ENCODE measurements at places on chromosomes 6 and 20.

DNA sequence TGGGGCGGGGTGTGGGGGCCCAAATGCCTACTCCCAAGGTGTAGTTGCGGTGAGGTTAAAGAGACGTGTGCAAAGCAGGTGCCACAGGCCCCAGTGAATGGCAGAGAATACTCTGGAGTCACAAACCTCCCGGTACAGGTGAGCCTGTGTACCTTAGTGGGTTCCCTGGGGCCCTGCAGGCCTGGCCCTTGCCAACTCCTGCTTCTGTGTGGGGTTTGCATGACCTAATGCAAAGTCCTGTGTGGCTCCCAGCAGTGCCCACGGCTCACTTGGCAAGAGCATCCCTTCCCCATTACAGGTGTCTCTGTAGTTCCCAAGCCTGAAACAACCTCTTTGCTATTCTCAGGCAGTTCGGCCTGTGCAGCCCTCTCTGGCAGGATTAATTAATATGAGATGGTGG lies 17.5 kb downstream of the SPDEF start:
- no peak for DNase-seq

GRCh38 chr20:56826705-56827665 lies 197.9 kb downstream of the TFAP2C start:
- DNase-seq = no peak

GRCh38 chr6:161417717-161418462 lies 144.0 kb upstream of the AGPAT4 start:
- DNase-seq = no peak

DNA sequence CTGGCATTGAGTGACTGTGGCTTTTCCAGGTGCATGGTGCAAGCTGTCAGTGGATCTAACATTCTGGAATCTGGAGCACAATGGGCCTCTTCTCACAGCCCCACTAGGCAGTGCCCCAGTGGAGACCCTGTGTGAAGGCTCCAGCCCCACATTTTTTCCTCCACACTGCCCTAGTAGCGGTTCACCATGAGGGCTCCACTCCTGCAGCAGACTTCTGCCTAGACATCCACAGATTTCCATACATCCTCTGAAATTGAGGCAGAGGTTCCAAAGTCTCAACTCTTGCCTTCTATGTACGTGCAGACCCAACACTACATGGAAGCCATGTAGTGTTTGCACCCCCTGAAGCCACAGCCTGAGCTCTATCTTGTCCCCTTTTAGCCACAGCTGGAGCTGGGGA lies 118.0 kb upstream of the BMP5 start:
- DNase-seq = no peak

GRCh38 chr6:146304181-146304580 lies 239.5 kb upstream of the RAB32 start:
- no peak for DNase-seq

- DNase-seq = no peak
Measured at GRCh38 chr6:168152980-168153379, 74.0 kb upstream of the FRMD1 start.

DNA sequence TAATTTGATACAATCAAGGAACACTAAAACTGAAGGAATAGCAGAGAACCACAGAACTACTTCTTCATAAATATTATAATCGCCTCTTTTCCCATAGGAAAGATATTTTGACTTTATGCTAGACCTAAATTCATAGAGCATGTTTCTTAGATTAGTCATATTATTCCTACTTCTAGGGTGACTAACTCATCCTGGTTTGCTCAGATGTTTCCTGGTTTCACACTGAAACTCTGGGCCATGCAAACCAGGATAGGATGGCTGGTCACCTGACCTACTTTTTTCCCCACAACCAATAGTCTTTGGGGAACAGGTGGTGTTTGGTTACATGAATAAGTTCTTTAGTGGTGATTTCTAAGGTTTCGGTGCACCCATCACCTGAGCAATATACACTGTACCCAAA lies 42.8 kb downstream of the MMS22L start:
- DNase-seq = no peak

DNA sequence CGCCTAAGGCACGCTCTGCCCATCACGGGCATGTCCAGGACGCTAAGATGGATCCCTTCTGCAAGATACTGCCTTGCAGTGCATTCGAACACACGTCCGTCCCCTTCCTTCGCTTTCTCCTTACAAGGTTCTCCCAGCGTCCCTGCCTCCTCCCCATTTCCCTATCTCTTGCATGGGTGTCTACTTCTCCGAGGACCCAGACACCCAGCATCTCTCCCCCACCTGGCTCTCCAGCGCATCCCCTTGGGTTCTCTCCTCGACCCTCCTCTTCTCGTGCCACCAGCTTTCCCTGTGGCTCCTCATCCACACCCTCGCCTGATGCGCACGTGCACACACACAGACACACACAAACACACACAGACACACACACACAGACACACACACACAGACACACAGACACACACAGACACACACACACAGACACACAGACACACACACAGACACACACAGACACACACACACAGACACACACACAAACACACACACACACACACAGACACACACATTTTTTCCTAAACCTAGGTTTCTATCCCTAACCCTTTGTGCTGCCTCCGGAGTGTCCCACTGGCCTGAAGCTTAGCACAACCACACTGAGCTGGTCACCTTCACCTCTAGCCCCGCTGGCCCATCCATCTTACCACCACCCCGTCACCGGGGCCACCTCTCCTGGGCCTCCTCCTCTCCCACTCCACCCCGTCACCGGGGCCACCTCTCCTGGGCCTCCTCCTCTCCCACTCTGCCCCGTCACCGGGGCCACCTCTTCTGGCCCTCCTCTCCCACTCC lies 31.9 kb downstream of the ANKRD60 start:
- no peak for DNase-seq

DNA sequence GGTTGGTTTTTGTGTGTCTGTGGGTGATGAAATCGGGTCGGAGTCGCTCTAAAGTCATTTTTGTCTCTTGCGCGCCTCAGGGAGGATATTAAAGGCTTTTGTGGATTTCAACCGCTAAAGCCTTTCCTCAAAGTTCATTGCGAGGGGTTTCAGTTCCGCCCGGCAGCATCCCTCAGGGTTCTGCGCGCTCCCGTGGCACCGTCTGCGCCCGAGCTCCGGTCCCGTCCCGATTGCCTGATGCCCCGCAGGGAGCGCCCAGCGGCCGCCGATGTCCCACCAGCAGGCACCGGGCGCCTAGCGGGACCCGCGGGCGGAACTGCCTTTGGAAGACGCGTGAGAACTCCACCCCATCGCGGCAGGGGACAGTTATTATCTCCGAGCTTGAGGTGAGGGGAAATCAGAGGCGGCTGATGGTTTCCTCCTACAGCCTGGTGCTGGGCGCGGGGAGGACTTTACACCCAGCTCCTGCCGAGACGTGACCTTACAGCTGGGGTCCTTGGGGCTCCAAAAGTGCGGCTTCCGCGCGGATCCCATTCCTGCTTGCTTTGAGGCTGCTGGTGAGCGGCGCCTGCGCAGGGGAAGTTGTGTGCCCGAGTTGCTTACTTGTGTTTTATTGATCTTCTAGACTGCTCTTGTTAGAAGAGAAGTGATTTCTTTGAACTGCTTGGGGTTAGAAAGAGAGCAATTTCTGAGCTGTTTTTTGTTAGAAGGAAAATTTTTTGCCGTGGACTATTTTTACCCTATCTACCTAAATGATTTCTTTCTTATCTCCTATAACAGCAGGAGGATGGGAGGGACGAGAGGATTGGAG lies 27.1 kb downstream of the ULBP1 start:
- DNase-seq = no peak

DNA sequence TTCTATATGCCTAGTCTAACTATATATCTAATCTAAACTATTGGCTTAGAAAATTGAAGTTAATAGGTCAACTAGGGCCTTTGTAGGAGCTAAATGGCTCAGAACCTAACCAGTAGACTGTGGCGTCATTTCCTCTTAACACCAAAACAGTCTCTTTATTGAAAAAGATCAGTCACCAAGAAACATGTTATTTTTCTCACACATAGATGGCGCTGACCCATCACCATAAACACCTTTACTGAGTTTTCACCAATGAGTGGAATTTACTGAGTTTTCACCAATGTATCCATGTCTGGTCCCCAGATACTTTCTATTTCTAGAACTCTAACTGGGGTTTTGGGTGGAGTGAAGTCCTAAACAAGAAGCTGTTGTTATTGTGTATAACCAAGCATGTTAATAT lies 636.0 kb downstream of the BCKDHB start:
- no peak for DNase-seq

GRCh38 chr6:136226674-136227377 lies 23.3 kb downstream of the MTFR2 start:
- DNase-seq = no peak

GRCh38 chr6:16625291-16626265 lies 135.7 kb downstream of the ATXN1 start:
- DNase-seq = no peak

DNA sequence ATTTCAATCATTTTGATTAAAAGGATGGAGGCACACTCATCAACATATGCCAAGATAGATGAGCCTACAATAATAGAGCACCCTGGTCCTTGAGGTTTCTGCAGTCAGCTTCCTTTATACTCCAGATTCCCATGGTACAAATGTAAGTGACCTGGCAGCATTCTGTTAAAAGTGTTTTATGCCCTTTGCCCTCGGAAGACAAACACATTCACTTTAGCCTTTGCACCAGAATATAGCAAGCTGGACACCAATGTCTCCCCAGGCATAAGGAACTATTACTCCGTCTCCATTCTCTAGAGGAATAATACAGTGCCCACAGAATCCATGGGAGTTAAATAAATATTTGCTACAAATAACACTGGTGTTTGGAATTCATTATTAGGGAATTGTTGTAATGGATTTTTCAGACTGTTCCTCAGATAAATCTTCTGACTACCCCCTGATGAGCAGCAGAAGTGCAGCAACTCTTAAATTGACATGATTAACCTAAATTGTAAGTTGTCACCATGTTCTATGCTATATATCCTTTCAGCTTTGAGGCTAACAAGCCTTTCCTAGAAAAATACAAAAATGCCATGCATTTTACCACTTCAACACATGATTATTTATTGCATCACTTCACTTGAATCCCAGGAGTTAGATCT lies 340.2 kb downstream of the TBC1D32 start:
- DNase-seq = no peak

- DNase-seq = no peak
Measured at GRCh38 chr6:45442716-45443115, 65.0 kb upstream of the SUPT3H start.

DNA sequence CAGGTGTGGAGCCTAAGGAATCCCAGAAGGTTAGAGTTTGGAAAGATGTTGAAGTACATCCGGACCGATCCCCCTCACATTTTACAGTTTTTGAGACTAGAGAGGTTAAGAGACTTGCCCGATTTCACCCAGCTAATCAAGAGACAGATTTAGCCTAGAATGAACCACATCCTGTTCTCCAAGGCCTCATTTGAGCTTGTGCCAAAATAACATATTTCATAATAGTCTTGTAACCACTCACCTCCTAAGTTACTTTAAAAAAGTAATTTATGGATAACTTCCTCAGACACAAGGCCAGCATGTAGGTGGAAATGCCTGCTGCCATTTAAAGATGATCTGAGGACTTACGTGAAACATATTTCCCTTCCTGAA lies 39.8 kb upstream of the ARHGAP18 start:
- DNase-seq = no peak

DNA sequence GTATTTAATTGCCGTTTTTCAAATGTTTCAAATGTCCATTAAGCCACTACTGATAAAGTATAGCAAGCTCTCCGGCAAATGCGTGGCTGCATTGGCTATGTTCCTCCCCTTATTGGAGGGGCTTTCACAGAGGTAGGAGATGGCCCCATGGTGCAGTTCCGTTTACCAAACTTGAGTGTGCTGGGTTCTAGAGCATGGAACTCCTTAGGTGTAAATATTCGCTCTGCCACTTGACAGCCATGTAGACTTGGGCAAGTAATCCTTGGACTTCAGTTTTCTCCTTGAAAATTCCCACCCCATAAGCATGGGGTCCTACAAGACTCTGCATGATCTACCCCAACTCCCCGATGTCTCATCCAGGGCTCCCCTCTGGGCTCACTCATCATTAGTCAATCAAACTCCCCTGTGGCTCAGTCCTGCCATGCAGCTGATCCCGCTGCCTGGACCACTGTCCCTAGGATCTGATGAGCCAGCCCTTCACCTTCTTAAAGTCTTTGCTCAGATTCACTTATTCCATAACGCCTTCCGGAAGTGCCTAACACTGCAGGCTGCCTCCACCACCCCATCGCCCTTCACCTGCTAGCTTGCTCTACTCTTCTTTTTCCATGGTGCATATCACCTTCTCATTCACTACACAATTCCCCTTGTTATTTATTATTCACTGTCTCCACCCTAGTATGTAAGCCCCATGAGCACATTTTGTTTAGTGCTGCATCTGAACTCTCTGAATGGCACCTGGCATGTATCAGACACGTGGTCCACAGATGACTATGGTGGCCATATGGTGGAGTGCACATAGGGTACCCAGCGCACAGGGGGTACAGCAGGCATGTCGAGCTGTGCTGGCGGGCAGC lies 18.8 kb downstream of the PRR18 start:
- DNase-seq = no peak

DNA sequence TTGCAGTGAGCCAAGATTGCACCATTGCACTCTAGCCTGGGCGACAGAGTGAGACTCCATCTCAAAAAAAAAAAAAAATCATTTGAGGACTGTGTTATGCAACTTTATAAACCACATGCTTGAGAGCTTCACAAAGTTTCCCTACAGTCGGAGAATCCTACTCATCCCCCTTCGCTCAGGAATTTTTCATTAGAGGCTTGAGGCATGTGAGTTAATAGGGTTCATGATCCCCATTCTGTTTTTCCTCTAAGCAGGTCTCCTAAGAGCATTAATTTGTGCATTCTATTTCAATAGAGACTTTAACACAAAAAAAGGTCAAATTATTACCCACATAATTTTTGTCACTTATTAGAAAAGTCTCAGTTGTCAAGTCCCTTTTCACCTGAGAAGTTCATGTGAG lies 103.7 kb upstream of the SOX4 start:
- DNase-seq = no peak

- DNase-seq = no peak
Measured at GRCh38 chr6:142947714-142948480, 2.9 kb upstream of the HIVEP2 start.

GRCh38 chr6:43869079-43869710 lies 99.2 kb downstream of the VEGFA start:
- DNase-seq = no peak

DNA sequence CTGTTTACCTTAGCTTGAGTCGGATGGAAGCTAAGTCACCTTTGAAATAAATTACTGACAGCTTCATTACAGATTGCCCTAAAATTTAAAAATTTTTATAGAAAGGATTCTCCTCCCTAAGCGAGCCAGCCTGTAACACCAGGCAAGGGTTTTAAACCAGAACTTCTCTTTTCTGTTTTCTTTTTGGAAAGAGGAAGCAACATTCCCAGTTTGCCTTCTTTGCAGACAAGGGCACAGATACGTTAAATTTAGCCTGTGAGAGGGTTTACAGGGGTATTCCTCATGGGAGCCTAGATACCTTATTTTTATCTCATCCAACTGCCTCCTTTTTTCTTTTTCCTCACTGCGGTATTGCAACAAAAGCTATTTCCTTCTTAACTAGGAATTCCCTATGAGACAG lies 45.0 kb downstream of the GNAS start:
- DNase-seq = no peak

GRCh38 chr6:98747273-98747672 lies 87.1 kb upstream of the POU3F2 start:
- no peak for DNase-seq

Measured in stimulated activated CD8-positive, alpha-beta memory T cell treated with anti-CD3 and anti-CD28 coated beads, Interleukin-12 subunit alpha, Interleukin-12 subunit beta, amount 100 ng/mL, for 1 hour (primary cell).